NCI-H1694 treated with DMSO at 0.1 percent for 48 hours (cell line): ENCODE measurements at places on chromosomes 4 and X.

DNA sequence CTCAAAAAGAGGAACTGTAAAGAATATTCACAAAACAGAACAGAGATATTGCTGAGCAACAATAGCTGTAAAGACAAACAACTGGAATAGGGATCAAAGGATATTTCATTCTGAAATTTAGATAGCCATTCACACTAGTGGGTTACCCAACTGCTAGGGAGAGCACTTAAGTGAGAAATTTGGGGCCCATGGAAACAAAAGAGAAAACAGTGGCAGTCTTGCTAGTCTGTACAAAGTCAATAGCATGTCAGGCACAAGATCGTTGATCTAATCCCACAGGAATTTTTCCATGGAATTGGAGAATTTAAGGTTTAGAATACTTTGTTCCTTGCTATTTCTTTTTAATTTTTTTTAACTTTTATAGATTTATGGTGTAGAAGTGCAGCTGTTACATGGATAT lies 467.0 kb downstream of the PCDH18 start:
- no peak for DNase-seq

GRCh38 chrX:150366951-150367545 lies 3.9 kb downstream of the MAMLD1 start:
- no peak for DNase-seq

DNA sequence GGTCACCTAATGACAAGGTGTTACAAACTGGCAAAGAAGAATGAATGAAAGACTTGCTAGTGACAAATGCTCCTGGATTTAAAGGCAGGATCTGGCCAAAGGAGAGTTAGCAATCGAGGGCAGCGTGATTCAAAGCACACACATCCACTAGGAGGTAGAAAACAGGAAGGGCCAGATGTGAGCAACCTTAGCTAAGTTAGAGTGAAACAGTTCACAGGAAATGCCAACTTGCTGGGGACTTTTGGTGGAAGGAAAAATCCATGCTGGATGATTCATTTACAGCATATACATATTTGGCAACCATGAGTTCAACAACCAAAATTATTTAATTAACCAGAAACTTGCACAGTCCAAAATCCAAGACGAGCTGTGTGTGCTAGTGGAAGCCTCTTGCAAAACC lies 276.9 kb downstream of the PTTG2 start:
- DNase-seq, result no peak

GRCh38 chrX:9189286-9189685 lies 155.4 kb upstream of the FAM9B start:
- DNase-seq, result no peak

DNA sequence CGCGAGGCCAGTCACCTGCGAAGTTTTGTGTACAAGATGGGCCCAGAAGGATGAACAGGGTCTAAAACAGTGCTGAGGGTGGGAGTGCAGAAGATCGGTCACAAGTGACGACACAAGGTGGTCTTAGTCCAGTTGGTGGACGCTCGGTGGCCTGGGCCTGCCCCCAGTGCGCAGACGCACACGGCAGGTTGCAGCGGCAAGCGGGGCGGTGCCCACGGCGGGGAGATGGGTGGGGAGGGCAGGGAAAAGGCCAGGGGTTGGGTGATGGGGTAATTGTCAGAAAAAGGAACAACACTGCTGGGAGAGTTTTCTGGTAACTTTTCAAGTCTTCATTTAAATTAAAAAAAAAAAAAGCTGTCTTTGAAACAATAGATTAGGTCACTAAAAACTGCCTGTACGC lies 1.0 kb upstream of the PRDX4 start:
- no peak for DNase-seq

DNA sequence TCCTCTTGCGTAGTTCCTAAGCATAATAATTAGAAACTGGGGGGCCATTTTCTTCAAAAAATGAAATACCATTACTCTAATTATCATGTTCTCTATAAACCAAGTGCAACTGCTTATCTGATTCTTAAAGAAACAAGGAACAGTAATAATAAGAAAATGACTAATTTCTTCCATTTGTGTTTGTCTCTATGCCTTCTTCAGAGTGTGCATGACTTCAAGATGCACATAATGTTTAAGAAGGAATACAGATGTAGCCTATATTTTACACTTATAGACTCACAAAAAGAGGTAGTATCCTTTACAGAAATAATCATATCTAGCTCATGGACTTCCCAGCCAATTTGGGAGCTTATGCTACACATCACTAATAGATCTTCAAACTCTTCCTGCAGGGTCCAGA lies 131.7 kb downstream of the CHRNA9 start:
- no peak for DNase-seq

DNA sequence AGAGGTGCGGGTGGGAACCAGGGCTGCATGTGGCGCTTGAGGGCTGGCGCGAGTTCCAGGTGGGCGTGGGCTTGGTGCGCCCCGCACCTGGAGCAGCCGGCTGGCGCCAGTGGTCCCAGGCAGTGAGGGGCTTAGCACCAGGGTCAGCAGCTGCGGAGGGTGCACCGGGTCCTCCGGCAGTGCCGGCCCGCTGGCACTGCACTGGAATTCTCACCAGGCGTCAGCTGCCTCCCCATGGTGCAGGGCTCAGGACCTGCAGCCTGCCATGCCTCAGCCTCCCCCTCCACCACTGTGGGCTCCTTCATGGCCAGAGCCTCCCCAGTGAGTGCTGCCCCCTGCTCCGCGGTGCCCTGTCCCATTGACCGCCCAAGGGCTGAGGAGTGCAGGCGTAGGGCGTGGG lies 174.0 kb downstream of the ADAM29 start:
- no peak for DNase-seq
